NCI-H69 (cell line): ENCODE measurements at places on chromosomes 1 and 21.

GRCh38 chr1:154567386-154568156 is at the start of gene CHRNB2:
TSS of gene CHRNB2 (plus strand) at chr1:154567778. CDS start at chr1:154568045, 267 bp downstream.
- DNase-seq: peak; percentile 92

DNA sequence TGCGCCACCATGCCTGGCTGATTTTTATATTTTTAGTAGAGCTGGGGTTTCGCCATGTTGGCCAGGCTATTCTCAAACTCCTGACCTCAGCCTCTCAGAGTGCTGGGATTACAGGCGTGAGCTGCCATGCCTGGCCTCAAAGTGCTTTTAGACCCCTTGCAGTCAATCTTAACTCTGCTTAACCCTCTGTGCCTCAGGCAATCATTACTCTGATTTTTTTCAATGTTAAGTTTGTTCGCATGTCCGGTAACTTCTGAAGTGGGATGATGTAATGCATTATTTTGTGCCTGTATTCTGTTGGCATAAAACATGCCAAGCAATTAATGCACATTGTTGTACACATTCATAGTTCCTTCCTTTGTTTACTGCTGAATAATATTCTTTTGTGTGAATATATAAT is 18.6 kb downstream of the SMG7 start:
- DNase-seq: no peak

GRCh38 chr1:147241934-147242448 is 493 bp upstream of the CHD1L start:
- DNase-seq: no peak

DNA sequence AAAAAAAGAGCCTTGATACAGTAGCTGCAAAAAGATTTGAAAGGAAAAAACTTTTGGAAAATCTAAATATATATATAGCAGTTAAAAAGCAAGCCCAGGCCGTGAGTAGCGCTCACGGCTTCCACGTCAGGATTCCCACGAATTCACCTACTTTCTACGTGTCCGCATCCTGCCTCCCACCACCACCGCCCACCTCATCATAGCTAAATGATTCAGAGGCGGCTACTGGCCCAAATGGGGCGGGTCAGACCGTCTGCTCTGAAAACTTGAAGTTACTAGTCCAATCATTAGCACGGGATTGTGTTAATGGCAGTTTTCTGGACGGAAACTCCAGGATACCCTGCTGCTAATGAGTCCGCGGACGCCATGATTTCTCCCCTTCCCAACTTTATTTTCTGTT is 1.3 kb upstream of the CCSAP start:
- DNase-seq: peak; percentile 18

- DNase-seq: no peak
These were observed 56.0 kb upstream of the EDARADD start for GRCh38 chr1:236338096-236338495.

DNA sequence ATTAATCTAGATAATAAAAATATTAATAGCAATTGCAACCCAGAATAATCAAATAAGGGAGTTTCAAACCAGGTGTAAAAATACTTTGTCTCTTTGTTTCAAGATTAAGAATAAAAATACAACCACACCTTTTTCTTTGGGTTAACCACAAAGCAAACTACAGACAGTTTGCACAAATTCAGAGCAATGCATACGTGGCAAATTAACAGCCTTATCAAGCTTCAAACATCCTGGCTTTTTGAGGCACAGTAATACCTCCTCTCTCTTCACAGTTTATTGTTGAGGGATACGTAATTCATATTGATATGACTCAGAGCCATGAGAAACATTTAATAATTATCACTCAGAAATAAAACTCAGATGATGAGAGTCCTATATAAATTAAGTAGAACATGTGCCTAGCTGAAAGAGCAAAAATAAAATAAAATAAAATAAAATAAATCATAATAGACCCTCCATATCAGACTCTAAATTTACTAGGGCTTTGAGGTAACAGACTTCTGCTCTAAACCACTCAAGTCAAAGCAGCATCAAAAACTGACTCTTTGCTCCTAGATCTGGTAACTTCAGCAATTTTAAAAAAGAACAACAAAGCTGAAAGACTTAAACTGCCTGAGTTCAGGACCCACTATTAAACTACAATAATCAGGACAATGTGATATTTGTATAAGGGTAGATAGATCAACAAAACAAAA is 11.4 kb downstream of the EDEM3 start:
- DNase-seq: peak; percentile 7

GRCh38 chr1:7703321-7704213 is 67.5 kb upstream of the VAMP3 start:
- peak; percentile 72 for DNase-seq

DNA sequence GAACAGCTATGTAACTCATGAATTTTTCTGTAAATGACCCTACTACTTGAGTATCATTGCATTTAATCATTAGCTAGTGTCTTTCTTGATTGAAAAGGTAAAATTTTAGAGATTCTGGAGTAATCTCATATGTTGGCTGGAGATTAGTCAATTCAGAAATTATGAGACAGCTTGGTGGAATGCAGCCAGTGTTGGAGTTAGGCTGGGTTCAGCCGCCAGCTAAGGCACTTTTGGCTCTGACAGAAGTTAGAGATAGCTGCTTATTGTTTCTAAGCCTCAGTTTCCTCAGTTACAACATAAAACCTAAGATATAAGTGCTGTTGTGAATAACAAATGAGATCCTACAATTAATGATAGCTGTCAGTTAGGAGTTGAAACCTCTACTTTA is 49.4 kb downstream of the TBCE start:
- DNase-seq: no peak

- DNase-seq: peak; percentile 97
These were observed 10.1 kb downstream of the CFAP45 start for GRCh38 chr1:159889821-159890252.

DNA sequence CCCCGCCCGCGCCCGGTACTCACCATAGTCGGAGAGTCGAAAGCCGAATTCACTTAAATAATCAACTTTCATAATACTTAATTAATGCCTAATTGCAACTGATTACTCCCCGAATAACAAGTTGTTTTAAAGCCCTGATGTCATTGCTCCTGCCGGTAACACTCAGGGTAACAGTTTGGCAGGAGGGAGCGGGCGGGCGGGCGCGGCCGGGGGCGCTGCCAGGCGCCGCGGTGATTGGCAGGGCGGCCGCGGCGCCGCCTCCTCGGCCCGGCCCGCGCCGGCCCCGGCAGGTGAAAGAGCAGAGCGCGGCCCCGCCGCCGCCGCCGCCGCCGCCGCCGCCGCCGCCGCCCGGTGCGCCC is 102.2 kb downstream of the CASZ1 start:
- DNase-seq: peak; percentile 89
